CD4-positive, alpha-beta memory T cell (primary cell): ENCODE measurements at places on chromosomes 7 and 10.
A peak's percentile ranks its signal among the peaks of the same experiment; 100 is the strongest.

DNA sequence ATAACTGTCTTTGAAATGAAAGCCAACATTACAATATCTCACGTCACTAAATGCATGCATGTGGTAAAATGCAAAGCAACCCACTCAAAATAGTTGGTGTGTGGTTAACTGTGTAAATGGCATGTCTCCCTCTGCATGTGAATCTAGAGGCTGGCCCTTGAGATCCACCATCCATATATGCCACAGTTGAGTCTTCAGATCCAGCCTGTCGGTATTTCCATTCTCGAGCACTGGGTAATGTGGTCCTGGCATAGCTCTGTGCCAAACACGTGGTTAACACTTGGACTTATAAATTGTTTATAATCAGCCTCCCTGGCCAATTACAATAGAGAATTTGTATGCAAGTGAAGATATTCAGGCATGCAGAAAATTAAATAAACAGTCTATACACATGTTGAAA lies 90.3 kb downstream of the LYZL1 start:
- DNase-seq = no peak

- DNase-seq = no peak
These were observed 2.8 kb downstream of the HOXA2 start for GRCh38 chr7:27099453-27100370.

- no peak for DNase-seq
These were observed 19.6 kb upstream of the SEPTIN7 start for GRCh38 chr7:35781200-35781701.

DNA sequence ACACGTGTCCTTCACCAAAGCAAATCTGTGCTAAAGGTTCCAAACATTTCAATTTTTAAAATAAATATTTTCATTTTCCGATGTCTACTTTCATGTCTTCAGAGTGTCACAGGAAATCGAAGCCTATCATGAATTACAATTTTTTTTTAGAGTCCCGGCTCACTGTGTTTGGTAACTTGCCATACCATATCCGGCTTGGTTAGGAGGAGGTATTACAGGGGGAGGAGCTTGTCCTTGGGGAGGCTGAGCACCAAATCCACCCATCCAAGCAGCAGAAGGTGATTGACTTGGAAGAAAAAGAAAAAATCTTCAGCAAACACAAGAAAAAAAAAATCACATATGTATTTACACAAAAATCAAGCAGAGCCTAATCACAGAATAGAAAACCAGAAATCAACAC lies 21.3 kb downstream of the TIAL1 start:
- peak; percentile 53 for DNase-seq

DNA sequence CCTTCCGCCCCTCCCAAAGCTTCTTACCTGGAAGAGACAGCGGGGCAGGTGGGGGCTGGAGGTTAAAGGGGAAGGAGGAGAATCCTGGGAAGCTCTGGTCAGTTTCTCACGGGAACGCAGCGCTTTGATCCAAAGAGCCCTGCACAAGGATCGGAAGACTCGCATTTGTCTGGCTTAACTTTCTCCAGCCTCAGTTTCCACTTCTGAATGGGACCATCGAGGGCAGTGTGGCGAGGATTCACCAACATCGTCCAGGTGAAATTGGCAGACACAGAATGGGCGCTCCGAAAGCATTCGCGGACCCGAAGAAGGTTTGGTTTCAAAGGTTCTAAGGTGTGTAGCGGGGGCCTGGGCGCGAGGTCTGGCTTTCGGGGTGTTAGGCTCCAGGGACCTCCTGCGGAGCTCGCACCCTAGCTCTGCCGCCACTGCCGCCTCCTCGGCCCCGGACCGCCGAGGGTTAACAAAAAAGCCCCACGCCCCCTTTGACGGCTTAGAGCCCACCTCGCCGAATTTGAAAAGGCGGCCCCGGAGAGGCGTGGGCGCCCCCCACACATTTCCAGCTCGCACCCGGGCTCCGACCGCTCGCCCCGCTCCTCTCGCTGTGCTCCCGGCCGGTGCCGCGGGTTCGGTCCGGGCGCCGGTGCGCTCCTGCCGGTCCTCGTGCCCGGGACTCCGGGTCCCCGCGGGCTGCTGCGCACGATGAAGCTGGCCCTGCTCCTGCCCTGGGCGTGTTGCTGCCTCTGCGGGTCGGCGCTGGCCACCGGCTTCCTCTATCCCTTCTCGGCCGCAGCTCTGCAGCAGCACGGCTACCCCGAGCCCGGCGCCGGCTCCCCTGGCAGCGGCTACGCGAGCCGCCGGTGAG lies at the start of gene COL26A1:
Gene COL26A1, plus strand, starts transcription at position 542 of the 862 bp plus-strand sequence. Its CDS starts 158 bp downstream, at position 700.
- no peak for DNase-seq
